ENCODE measurements at places on chromosomes 16 and 17.

DNA sequence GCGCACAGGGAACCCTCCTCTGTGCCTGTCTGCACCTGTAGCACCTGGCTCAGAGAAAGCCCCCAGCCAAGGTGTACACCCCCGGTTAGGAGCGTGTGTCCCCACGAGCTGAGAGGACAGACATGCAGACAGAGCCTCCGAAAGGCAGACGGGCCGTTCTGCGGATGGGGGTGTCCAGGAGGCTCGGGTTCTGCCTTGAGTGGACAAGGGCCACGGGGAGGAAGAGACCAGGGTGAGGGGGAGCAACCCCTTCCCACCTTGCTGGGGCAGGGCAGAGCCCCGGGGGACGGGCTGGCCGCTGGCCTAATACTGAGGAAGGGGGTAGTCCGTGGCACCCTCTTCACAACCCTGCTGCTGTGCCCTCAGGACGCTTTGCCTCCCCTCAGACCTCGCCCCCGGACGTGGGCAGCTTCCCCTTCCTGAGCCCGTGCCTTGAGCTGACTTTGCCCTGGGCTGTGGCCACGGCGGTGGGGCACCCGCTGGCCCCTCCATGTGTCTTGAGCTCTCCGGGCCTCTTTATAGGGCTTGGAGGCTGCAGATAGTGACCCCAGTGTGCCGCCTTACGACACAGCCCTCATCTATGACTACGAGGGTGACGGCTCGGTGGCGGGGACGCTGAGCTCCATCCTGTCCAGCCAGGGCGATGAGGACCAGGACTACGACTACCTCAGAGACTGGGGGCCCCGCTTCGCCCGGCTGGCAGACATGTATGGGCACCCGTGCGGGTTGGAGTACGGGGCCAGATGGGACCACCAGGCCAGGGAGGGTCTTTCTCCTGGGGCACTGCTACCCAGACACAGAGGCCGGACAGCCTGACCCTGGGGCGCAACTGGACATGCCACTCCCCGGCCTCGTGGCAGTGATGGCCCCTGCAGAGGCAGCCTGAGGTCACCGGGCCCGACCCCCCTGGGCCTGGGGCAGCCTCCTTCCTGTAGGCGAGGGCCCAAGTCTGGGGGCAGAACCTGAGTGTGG, 5.7 kb downstream of the SLC22A31 start:
- no peak for DNase-seq

- no peak for DNase-seq
Measured at GRCh38 chr17:44608727-44609435, 47.4 kb upstream of the MEIOC start.

DNA sequence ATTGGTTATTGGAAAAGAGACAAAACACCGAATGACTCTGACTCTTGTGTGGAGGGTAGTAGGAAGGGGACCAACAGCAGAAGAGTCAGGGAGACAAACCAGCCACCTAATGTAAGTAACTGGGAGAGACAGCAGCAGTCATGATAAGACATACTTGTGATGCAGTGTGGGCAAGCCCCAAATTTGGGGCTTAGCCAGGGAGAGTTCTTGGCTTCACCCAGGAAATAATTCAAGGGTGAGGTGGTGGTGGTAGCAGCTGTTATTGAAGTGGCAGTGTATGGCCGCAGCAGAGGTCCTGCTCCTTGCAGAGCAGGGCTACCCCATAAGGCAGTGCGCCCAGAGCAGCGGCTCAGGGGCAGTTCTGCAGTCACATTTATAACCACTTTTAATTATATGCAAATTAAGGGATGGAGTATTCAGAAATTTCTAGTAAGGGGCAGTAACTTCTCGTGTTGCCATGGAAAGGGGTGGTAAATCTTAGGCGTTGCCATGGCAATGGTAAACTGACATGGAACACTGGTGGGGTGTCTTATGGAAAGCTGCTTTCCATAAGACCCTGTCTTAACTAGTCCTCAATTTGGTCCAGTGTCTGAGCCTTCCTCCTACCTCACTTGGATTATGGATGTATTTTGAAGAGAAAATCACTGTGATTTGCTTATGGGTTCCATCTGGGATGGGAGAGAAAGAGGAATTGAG, 317.1 kb downstream of the PHKB start:
- no peak for DNase-seq

DNA sequence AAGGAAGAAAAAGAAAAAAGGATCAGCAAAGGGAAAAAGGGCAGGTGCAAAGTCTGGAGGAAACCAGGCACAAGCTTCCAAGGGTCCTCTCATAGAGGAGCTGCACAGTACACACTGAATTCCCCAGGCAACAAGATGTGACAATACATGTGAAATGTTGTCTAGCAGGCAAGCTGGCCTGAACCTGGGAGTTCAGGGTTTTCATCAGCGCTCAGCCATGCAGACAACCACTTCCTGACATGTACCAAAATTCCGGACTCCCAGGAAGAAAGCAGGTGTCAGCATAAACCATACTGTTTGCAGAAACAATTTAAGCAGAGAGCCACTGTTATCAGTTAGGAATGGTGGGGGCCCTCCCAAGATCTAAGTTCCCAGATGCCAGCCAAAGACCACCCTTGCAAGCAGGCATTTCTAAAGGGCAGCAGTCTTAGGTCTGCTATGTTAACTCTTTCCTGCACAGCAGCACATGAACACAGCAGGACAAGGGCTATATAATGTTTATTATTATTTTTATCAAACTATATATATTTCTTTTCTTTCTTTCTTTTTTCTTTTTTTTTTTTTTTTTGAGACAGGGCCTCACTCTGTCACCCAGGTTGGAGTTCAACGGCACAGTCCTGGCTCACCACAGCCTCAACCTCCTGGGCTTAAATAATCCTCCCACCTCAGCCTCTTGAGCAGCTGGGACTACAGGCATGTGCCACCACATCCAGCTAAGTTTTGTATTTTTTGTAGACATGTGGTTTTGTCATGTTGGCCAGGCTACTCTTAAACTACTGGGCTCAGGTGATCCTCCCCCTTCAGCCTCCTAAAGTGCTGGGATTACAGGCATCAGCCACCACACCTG, 10.1 kb downstream of the TK2 start:
- no peak for DNase-seq

DNA sequence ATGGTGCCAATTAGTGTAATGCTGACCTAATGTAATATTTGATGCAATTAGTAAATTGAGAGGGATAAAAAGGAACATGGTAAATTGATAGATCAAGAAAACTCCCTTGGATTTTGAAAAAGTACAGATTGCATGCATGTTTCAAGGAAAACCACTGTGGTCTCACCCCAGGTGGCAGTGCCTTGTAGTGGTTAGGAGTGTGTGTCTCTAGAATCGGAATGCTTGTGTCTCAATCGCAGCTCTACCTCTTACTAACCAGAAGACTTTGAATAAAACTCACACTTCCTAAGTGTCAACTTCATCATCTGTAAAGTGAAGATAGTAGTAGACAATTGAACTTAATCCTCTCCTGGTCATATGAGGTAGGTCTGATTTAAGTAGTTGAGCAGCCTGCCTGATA, 128.9 kb upstream of the GOT2 start:
- DNase-seq: no peak
